ENCODE measurements at places on chromosomes 7 and 10.

DNA sequence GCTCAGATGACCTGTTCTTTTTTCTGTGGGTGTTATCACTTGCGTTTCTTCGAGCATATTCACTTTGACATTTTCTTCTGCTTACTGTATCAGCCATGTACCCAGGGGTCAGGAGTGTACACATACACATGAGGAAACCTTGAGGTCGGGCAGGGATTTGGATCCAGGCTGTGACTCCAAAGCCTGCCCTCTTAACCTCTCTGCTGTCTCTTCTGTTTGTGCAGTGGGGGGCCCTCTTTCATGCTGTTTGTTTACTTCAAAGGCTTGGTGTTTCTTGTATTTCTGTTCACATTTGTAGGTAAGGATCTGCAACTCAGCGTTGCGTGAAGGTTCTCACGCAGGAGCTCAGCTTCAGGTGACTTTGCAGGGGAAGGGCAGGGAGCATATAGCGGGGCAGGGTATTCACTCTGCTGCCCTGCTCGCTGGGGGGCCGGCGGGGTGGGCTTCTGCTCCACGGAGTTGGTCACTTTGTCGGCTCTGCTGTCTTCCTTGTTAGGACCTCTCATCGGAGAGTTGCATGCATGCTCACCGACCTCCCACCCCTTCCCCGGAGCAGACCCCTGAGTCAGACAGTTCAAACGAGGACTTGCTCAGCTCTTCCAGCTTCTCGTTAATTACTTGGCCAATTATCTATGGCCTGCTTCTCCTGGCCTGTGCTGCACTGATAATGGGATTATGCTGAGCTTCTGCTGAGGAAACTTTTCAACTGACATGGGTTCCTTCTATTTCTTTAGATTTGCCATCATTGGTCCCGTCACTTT is 77.5 kb downstream of the SDK1 start:
- DNase-seq: no peak

- DNase-seq: no peak
Measured at GRCh38 chr10:25896421-25896820, 37.6 kb upstream of the MYO3A start.

DNA sequence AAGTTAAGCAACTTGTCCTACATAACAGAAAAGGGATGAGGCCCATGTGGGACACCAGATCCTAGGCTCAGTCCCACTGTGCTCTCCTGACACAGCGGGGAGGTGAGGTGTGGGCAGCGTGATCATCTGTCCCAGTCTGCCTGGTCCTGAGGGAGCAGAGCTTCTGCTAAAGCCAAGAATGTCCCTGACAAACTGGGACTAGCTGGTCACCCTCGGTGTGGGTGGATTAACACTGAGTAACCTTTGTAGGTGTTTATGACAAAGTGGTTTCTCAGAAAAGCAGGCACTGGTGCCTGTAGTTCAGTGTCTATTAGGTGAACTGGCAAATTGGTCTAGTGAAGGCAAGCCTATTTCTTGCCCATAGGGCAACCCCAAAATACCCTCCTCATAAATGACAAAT is 127.8 kb upstream of the HABP2 start:
- DNase-seq: no peak

DNA sequence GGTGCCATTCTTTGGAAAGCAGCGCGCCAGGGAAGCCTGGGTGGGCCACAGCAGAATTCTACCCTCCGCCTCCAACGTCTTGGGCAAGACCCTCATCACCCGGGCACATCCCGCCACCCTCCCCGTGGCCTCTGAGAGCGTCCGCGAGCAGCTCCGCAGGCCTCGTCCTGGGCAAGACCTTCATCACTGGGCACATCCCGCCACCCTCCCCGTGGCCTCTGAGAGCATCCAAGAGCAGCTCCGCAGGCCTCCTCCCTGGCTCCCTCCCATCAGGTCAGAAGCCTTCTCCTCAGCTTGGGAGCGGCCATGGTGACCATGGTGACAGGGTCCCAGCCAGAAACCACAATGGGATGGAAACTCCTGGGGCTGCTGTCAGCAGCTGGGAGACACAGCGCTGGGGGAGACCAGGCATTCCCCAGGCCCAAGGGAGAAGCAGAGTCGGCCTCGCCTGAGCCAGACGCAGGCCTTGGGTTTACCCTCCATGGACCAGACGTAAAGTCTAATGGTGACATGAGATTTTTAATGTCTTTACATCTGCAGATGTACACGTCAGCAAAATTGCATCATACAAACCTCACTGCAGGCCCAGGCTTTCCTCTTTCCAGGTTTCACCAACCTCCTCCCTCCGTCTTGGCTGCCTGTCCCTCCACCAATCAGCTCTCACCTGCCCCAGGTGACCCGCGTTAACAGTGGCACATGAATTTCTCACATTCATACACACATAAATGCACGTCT is 55.1 kb upstream of the PPP2R2D start:
- DNase-seq: no peak

- DNase-seq: no peak
Measured at GRCh38 chr7:55223023-55223422, 142.1 kb upstream of the LANCL2 start.

DNA sequence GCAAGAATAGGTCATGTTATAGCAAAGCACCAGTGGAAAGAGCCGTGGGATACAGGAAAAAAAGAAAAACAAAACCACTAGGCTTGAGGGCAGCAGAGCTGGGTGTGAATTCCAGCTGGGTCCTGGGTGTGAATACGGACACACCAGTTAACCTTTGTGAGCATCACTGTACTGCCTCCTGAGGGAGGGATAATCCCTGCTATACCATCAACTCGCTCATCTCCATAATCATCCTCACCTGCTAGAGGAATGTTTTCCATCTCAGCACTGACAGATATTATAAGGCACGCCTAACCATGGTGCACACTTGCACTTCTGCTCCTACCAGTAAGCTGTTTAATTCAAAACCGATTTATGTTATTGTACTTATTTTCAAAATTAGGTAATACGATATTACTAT is 62.2 kb downstream of the GSAP start:
- DNase-seq: no peak

DNA sequence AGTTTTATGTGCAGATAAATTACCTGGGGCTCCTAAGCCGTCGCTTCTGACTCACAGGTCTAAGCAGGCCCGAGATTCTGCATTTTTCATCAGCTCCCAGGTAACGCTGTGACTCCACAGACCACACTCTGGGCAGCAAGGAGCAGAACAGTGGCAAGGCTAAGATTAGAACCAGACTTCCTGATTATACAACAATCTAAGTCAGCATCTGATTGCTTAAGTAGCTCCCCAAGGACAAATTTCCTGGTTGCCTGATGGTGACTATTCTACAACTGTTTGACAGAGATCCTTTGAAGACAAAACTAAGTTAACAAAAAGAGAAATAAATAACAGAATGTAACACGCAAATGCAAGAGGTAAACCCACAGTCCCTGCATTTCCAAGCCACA is 69.0 kb downstream of the CREB3L2 start:
- no peak for DNase-seq

- DNase-seq: no peak
Measured at GRCh38 chr10:60594476-60595051, 183.7 kb upstream of the CDK1 start.

GRCh38 chr10:14262836-14263425 is 67.8 kb downstream of the FRMD4A start:
- DNase-seq: no peak

- no peak for DNase-seq
Measured at GRCh38 chr7:116706668-116707126, 34.7 kb downstream of the MET start.

GRCh38 chr10:48801001-48801421 is 116.3 kb downstream of the WDFY4 start:
- DNase-seq: no peak

GRCh38 chr10:21290499-21291160 is 234.9 kb downstream of the SKIDA1 start:
- DNase-seq: no peak

- DNase-seq: no peak
Measured at GRCh38 chr7:23333671-23334246, 34.6 kb downstream of the MALSU1 start.

GRCh38 chr10:112216151-112216550 is 32.6 kb upstream of the GPAM start:
- no peak for DNase-seq

GRCh38 chr7:120190109-120190508 is 82.9 kb upstream of the KCND2 start:
- DNase-seq: no peak

- no peak for DNase-seq
Measured at GRCh38 chr10:112526906-112527305, 79.9 kb downstream of the VTI1A start.

DNA sequence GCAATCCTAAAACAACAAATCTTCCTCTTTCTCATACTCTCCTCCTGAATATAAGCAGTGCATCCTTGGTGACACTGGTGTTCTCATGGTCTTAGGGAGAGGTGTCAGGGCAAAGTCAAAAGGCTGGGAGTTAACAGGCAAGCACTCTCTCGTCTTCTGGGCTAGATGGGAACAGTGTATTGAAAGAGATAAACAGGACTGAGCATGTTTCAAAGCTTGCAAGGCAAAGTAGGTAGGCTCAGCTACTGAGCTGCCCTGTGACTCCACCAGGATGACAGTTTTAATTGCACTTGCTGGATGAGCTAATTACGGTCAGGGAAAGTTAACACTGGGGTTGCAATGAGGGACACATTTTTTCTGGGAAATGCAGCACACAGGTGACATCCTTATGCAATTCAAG is 554.9 kb upstream of the NRP1 start:
- no peak for DNase-seq

DNA sequence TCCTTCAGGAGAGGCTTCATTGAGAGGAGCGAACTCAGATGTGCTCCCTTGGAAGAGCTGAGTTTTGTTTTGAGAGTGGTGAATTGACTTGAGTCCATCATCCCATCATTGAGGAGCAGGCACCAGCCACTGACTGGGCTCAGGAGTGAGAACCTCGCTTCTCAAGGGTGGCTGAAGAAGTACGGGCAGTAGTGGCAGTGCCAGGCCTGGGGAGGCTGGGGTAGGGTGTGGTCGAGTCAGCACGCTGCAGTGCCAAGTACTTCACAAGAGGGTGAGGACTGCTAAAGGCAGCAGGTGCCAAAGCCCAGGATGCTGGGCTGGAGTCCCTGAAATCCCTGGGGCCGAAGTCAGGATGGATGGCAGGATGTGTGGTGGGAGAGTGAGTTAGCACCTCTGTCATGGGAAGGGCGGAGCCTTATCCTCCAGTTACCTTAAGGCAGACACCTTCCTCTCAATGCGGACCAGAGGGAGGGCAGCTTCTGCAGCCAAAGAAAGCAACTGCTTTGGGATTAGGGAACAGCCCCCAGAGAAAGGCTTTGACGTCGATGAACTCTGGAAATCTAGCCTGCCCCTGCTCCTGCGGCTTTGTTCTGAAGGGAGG is 210.3 kb downstream of the CAMK1D start:
- no peak for DNase-seq

- no peak for DNase-seq
Measured at GRCh38 chr10:127990846-127991542, 84.1 kb downstream of the PTPRE start.

GRCh38 chr10:132710746-132711612 is 75.0 kb downstream of the NKX6-2 start:
- DNase-seq: no peak

- no peak for DNase-seq
Measured at GRCh38 chr7:44145479-44145968, 4.4 kb upstream of the MYL7 start.

GRCh38 chr10:71448146-71448545 is 51.4 kb downstream of the CDH23 start:
- no peak for DNase-seq

- DNase-seq: no peak
Measured at GRCh38 chr10:6757158-6757557, 177.1 kb upstream of the PRKCQ start.

GRCh38 chr10:79400146-79401004 is 45.0 kb downstream of the ZCCHC24 start:
- no peak for DNase-seq

- DNase-seq: no peak
Measured at GRCh38 chr10:97040248-97040584, 145.5 kb downstream of the SLIT1 start.

DNA sequence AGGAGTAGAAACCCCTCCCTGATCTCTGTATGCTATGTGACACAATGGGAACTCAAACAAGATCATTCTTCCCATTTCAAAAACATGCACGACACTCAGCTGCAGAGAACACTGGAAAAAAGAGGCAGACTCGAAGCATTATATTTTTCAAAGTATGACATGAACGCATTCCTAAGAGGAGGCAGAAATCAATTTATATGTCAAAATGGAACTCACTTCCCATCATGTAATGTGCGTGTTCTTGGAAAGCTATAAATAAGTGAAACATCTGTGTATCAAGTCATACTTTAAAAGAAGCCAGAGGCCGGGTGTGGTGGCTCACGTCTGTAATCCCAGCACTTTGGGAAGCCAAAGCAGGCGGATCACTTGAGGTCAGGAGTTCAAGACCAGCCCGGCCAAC is 142.7 kb downstream of the ICA1 start:
- DNase-seq: no peak

- DNase-seq: no peak
Measured at GRCh38 chr7:54397836-54398612, 144.2 kb upstream of the VSTM2A start.

DNA sequence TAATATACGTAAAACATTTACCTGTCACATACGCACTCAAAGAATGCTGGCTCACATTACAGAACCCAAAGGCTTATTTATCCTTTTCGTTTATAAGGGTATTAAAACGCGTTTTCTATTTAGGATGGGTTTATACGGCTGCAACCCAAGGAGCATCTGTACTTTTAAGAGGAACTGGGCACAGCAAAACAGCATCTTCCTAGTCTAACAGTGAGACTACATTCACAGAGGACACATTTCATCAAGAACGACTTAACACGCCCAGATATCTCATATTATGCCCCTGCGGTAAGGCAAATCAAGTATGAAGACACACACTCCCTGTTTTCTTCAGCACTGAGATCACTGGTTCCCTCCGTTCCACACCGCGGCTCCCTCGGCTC is 533 bp upstream of the DMTF1 start:
- DNase-seq: no peak

- DNase-seq: no peak
Measured at GRCh38 chr7:22612776-22613175, 112.8 kb upstream of the STEAP1B start.

DNA sequence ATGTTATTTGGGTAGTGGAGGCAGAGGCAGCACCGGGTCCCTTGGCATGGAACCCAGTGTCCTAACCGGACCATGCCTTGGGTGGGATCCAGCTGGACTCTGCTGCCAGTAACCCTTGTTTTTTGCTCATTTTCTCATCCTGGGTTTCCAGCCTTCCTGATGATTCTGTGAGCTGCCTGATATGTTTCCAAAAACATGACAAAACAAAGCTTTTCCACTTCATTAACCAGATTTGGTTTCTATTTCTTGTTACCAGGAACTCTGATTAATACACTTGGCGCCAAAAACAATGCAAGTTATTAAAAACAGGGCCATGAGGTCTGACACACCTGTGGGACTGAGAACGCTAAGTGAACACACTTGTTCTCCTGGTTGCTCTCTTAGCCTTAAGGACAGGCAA is 32.8 kb upstream of the DLG5 start:
- no peak for DNase-seq

DNA sequence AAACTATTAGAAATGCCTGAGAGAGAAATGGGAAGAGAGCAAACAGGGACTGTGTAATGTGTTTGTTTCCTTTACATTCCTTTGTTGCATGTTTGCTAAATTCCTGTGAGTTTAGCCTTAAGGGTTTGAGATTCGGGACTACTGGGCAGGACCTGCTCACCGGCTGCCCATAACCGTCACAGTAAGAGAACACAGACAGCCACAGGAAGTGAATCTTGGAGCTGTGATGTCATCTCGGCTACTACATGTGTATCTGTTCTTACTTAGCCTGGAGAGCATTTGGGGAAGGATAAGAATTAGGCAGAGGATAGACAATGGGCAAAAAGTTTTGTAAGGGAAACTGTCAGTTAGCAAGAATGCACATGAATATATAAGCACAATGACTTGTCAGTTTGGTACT is 485.1 kb upstream of the KLF6 start:
- DNase-seq: no peak
